ENCODE measurements at places on chromosomes 12 and 14.

DNA sequence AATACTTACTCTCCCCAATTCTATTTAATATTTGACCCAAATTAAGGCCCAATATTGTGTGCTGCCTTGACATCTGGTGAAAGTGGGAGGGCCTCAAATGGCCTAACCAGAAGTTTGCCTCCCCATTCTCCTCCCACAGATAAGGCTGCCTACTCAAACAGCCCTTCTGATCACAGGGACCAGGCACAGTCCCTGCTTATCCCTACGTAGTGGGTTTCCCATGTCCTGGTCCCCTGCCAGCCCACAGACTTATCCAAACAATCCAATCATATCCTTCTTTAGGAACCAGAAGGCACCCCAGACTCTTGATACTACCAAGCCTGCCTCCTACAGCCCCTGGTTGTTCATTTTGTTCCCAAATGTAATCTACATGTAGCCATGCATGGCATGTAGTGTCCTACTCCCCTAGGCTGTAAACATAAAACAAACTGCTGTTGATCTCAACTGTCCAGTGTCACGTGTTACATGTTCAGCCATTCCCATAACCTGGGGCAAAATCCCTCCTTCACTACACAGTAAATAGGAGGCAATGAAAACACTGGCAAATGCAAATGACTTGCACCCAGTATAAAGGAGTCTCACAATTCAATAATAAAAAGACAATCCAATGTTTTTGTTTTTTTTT lies 49.3 kb downstream of the EEA1 start:
- no peak for DNase-seq

DNA sequence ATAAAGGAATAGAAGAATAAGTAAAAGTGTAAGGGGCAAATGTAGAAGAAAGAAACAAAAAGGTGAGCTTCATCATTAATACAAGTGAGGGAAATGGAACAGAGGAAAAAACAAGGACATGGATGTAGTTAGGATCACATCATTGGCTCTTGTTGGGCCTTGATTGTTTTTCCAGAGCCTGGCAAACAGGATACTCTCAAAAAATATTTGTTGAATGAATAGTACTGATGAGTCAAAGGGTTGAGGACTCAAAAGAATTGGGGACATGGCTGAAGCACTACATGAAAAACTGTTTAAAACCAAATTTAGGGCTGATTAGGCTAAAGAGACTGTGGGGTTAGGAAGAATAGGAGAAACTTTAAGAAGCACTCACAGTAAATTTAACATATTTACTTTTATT lies 11.4 kb upstream of the SRP54 start:
- DNase-seq, result no peak

GRCh38 chr14:24171422-24172260 lies at the start of gene REC8:
Gene REC8, plus strand, starts transcription at chr14:24172080. Its CDS starts 473 bp downstream, at chr14:24172553.
- peak; percentile 54 for DNase-seq

DNA sequence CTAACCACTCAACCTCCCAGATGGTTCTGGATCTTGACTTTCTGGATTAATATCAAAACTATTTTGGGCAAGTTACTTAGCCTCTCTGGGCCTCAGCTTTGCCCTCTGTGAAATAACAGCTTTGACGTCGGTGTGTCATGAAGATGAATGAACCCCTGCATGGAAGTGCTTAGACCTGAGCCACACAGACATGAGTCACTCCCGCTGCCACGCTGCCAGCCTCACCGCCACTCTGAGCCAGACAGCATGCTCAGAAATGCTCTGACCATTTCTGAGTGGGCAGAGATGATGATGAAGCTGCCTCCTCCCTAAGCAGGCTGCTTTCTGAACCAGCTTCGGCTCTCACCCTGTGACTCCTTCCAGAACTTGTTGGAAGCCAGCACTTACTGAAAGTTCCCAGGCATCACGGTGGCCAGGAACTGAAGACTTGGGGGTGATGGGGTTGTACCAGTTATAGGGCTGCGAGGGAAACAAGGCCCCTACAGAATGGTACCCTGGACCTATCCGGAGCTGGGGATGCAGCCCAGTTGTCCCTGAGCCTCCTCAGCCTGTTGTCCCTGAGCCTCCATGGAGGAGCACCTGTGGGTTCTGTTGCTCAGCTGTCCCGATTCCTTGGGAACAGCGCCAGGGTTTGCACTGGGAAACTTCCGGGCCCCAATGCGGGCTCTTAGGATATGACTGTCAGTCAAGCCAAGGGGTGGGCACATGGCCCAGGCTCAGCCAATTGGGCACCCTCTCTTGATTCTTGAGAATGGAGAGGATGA lies 2.0 kb upstream of the CCDC197 start:
- DNase-seq, result peak; percentile 54

GRCh38 chr12:23380419-23381100 lies 568.9 kb downstream of the SOX5 start:
- no peak for DNase-seq

DNA sequence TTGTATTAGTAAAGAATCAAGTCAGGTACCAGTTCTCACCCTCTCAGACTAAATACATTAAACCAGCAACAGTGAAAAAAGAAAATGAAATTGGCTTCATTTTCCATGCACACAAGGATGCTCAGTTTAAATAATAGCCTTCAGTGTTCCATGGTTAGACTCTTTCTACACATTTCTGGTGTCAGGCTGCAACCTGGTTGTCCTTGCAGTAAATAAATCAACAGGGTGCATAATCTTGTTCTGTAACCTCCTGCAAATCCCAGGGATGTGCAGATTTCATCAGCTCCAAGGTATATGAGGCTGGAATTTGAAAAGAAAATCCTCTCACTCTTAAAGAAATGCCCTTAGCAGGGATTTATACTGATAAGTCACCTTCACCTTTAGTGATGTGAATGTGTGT lies 46.7 kb upstream of the BTG1 start:
- no peak for DNase-seq

DNA sequence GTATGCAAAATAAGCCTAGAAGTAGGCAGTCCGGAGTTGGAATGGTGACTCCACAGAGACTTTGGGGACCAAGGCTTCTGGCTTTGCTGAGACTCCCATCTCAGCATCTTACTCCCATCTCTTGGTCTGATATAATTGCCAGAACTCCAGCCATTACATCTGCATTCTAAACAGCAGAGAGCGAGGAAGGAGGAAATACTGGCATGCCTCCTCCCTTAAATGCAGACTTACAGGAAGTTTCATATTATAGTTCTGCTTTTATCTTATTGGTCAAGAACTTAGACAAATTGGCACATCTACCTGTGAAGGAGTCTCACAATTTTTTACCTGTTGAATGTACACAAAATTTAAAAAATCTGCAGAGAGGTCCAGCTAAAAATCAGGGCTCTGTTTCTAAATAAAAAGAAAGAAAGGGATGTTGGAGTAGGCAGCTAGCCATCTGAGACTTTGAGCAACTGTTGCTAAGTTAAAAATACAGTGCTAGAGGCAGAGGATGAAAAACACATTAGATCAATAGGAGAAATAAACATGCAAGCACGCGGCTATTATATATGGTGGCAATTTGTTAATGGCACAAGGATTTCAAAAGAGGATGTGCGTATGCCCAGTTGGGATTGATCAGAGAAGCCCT lies 209.9 kb upstream of the HMGA2 start:
- no peak for DNase-seq

GRCh38 chr14:90674043-90674670 lies 142.1 kb downstream of the TTC7B start:
- DNase-seq, result no peak

DNA sequence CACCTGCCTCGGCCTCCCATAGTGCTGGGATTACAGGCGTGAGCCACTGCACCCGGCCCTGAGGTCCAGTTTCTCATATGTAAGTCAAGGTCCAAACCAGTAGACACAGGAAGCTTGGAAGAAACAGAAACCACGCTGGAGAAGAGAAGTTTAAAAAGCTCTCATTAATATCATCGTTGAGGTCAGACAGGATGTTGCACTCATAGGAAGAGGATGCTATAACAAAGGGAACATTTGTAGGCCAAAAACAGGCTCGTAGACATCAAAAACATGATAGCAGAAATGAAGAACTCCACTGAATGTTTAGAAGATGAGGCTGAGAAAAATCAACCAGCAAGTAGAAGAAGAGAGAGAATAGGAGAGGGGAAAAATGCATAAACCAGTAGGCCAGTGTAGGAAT lies 46.8 kb downstream of the ACACB start:
- no peak for DNase-seq

DNA sequence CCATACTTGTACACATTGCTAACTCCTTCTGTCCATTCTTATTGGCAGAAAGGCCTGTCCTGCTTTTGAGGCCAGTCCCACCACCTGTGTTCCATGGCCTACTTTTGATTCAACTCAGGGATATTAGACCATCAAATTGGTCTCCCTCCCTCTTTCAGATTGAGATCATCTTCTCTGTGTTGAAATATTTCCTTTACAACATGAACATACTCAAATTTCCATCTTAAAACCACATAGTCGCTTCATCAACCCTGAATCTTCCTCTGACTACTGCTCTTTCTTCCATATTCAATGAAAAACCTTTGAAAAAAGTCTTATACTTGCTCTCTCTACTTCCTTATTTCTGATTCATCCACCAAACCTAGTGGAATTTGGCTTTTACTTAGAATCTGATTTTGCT lies 34.9 kb downstream of the TRMT5 start:
- DNase-seq, result no peak

- no peak for DNase-seq
Measured at GRCh38 chr12:15387772-15388171, 65.5 kb downstream of the PTPRO start.

DNA sequence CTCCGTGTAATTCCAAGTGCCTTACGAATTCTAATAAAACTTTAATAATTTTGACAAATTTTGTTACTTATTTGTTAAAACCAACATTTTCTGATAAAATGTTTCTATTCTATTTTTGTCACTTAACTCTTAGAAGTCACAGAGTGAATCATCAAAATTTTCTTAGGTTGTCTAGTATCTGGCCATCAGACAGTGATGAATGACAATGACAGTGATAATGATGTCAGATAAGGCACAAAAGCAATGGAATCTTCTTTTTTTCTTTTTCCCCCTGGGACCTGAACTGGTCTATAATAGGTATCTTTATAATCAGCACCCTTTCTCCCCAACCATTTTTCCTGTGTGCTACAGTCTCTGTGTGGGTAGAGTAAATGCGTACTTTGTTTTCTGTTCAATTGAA lies 407.3 kb downstream of the SOX5 start:
- no peak for DNase-seq

GRCh38 chr12:105013892-105014291 lies 27.8 kb downstream of the NOPCHAP1 start:
- no peak for DNase-seq

DNA sequence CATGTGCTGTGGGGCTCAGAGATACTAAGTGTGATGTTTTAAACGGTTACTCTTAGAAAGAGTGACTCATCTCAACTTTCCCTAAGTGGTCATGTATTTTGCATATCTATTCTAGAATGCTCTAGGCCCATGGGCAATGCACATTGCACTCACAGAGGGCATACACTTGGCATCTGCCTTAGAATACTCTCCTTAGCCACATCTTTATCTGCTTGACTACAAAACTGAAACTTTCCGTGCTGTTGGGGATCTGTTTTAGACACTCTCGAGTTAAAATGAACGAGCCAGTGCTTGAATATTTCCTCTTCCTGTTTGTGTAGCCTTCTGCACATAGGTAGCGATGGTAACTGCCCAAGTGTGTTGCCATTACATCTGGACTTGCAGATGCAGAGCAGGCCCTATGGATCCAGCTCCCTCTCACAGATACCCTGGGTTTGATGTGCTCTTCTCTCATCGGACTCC lies 180.5 kb downstream of the CAND1 start:
- no peak for DNase-seq

DNA sequence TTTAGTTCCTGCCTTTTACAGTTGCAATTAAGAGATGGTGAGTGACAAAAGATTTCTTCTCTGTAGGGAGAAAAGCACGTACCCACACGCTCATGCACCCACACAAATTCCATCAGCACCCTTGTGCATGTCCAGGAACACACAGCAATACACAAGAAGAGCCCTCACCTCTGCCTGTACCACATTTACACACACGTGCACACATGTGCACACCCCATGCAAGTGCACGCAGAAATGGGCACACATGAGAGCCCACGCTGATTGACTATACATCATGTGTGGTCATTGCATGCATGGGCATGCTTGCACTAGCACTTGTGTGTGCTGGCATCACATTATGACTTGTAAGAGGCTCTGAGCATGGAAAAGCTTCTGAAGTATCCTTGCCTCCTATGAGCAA lies 70.5 kb downstream of the SERPINA3 start:
- no peak for DNase-seq

DNA sequence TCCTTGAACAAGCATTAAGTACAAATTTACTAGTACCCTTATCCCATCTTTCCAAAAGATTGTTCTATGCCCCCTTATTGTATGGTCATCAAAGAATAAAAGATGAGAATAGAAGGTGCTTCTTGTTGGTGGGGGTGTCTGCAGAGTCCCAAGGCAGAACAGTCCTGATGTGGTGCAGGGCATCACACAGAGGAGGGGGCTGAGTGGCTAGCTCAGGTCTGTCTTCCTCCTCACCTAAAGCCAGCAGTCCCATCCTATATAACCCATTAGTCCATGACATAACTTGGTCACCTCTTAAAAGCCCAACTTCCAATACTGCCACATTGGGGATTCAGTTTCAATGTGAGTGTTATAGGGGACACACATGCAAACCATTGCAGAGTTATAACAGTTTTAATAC lies 9.9 kb downstream of the LRRC10 start:
- no peak for DNase-seq

- DNase-seq, result no peak
Measured at GRCh38 chr12:128820723-128821432, 2.9 kb downstream of the SLC15A4 start.

DNA sequence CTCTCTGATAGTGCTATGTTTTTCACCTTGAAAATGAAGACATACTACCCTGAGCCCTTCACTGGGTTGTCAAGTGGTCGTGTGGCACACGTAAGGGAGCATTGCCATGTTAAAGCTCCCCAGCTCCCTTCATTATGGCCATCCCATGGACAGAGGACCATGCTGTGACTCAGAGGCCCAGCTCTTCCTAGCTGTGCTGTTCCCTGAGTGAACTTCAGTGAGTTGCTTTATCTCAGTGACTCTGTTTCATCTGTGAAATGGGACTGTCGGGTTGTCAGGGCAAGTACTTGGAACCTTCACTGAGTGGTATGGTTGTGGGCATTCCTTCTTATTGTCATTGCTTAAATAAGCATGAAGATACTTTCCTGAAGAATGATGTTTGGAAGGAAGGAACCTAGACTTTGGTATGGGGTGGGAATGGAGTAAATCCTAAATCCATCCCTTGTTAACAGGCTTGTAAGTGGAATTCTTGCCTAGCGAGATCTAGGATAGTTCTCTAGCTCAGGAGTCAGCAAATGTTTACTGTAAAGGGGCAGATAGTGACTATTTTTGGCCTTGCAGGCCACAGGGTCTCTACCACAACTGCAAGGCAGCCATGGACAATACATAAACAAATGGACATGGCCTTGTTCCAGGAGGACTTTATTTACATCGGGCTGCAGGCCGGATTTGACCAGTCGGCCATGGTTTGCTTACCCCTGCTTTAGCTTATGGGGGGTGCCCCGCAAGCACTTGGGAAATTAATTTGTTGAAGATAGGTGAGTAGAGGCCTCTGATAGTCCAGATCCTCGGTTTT lies 283.5 kb downstream of the ZFP36L1 start:
- no peak for DNase-seq

GRCh38 chr12:84810611-84811010 lies 102.0 kb downstream of the SLC6A15 start:
- DNase-seq, result no peak

Data from stimulated activated CD4-positive, alpha-beta T cell treated with anti-CD3 and anti-CD28 coated beads, Interleukin-12 subunit alpha, Interleukin-12 subunit beta, amount 100 ng/mL, for 4 hours (primary cell).